Non-pigmented ciliary epithelial cell (primary cell): ENCODE measurements at places on chromosomes 6 and 20.
A peak's percentile ranks its signal among the peaks of the same experiment; 100 is the strongest.

DNA sequence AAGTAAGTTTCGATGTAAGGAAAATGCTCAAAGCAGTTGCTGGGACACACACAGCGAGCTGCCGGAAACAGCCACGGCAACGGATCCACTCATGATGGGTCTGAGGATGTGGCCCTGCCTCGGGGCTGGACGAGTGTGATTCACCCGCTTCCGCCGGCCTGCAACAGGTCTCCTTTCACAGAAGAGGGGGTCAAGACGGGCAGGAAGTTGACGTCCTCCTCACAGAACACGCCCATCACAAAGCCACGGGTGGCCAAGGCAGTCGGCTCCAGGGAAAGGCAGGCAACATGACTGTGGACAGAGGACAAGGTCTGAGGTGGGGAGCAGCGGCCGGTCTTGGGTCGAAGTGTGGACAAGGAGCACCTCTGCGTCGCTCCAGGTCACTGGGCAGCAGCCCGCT lies 29.9 kb upstream of the SMOC2 start:
- DNase-seq = no peak

- no peak for DNase-seq
Measured at GRCh38 chr20:23090147-23090546, 4.0 kb upstream of the CD93 start.

DNA sequence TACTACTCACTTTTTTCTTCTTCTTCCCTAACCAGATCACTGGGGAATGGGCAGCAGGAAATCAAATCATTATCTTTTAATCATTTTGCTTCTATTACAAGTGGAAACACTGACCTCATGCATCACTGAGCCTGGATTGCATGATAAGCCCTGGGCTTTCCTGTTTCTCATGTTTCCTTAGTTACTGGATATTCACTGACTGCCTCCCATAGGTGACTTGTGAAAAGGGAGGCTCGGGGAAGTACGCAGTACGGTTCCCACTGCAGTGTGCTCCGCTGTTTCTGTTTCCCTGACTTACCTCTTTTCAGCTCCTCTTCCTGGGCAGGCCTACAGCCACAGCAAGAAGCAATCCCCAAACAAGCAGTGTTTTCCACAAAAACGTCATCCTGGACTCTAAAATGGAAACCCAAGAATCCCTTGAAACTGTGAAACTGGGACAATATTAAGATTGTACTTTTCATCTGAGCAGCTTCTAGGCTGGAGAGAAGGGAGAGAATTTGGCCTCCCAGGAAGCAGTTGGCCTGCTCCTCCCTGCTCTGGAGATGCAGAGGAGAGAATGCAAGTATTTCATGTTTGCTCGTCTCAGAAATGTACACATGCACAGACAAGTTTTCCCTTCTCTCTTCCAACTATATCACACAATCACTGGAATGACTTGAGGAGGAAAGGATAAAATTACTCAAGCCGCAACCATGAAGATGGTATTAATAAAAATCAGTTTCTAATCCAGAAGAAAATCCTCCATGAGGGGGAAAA lies 13.1 kb downstream of the BTNL2 start:
- no peak for DNase-seq

- DNase-seq = no peak
Measured at GRCh38 chr6:52653151-52653550, 17.8 kb upstream of the TMEM14A start.

DNA sequence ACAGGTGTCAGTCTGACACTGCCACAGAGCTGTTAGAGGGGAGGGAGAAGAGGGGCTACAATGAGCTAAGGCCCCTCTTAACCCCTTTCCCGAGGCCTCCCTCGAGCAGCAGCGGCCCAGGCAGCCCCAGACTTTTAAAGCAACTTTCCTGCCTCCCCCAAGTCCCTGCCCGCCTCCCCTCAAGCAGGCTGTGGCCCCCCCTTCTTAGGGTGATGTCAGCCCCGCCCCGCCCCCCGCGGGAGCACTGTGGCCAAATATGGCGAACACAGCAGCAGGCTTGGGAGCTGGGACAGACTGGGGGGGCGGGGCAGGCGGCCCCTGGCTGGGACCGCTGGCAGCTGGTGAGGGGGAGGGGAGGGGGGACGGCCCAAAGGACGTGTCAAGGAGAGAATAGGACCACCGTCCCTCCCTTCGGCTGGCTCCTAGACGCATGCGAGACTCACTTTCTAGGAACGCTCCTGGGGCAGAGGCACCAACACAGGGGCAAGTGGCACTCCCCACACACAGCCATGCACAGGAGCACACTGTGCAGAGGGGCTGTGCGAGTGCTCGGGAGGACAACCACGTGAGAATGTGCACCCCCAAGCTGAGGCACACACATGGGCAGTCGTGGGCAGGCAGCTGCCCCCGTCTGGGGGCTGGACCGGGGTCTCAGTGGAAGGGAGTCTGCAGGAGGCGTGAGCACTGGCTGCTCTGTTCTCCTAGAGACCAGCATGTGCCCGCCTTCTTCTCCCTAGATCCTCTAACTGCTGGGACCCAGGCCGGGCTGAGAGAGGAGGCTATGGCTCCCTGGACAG lies 6.7 kb downstream of the TEAD3 start:
- no peak for DNase-seq

GRCh38 chr6:125524356-125524755 lies 222.6 kb upstream of the HDDC2 start:
- no peak for DNase-seq

DNA sequence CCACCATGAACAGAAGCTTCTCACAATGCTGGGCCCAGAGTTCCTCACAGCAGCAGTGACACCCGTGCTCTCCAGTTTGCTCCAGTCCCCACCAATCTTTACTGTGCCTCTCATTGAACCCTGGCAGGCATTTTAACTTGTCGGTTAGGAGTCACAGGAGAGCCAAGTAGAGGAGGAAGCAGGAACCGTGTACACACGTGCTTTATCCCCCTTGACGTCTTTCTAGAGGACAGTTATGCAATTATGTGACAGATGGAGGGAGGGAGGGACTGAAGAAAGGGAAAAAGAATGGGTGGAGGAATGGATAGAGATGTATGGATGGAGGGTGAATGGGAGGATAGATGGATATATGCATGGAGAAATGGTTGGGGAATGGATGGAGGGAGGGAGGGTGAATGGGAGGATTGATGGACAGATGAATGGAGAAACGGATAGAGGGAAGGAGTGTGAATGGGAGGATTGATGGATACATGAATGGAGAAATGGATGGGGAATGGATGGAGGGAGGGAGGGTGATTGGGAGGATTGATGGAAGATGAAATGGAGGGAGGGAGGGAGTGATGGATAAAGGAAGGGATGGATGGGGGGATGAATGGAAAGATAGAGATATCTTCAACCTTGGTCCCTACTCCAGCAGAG lies 26.0 kb downstream of the RBM38 start:
- DNase-seq = no peak

DNA sequence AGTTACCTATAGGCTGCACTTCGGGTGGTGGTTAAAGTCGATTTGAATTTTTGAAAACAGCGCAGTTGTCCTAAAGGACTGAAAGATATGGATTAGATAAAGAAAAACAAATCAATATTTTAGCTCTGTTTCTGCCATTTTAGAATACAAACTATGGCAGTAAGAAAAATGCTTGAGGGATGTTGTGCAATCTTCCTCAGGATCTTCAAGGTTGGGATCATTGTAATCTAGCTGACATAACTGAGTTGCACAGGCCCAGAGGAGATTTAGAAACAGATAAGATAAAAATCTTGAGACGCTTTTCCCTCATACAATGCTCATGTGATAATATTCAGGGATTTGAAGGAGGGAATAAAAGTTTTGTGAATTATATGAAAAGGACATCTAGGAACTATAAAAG lies 926 bp downstream of the PEX3 start:
- no peak for DNase-seq

GRCh38 chr20:60491051-60491581 lies 532.9 kb downstream of the CDH26 start:
- DNase-seq = no peak

GRCh38 chr6:119333707-119334295 lies 15.8 kb downstream of the MAN1A1 start:
- no peak for DNase-seq

DNA sequence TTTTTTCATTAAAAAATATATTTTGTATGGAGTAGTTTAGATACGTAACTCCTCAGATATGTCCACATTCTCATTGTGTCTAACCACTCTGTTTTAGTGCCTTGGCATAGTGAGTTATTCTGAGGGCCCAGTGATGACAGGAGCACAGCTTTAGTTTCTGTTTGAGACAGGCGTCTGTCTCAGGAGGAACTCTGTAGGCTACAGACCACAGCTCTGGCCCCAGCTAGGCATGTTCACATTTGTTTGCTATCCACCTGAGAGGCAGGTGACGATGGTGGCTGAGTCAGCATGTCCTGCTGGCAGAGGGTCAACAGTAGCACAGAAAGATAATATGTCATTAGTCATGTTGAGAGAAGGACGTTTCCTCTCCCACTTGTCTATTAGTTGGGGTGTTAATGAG lies 16.3 kb downstream of the LRRC1 start:
- DNase-seq = no peak

DNA sequence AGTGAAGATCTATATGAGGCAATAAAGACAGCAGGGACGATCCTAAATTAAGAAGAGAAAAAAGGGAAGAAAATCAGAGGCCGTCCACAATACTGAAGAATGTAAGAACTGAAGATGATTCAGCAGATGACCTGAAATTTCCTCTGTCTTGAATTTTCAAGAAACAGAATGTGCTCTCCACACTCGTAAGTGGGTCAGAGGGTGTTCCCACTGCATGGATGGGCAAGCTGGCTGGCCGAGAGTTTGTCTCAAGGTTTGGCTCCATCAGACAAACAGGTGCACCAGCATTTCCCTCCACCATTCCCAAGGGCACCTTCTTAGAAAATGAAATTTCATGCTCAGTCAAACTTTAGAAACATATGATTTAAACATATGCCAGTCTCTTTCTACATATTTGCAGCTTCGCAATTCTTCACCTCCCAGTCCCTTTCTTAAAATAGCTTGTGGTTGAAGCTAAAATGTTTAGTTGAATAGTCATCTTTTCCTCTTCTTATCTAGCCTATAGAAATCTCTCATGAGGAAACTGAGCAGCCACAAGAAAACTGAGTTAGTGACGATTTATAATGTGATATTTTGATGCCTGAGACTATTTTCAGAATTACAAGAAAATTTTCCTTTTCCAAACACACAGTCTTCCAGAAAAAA lies 576.4 kb downstream of the PRKN start:
- DNase-seq = peak; percentile 35

DNA sequence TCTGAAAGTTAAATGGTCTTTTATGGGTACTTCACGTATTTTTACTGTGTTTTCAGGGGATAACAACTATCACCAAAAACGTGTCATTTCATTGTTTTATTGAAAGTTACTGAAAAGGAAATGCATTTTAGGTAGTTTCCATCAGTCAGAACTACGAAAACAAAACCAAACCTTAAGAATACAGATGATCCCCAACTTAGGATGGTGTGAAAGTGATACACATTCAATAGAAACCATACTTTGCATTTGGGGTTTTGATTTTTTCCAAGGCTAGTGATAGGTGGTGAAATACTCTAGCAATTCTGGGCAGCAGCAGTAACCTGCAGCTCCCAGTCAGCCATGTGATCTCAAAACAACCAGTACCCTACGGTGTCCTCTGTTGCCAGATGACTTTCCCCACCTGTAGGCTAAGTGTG lies 25.9 kb upstream of the EFHC1 start:
- DNase-seq = no peak

- DNase-seq = no peak
Measured at GRCh38 chr20:32638848-32639247, 34.9 kb downstream of the C20orf203 start.

- DNase-seq = no peak
Measured at GRCh38 chr20:31308535-31309162, at the start of gene DEFB116. DEFB116 (minus strand) TSS chr20:31308585; CDS start chr20:31308585, 0 bp downstream.

- no peak for DNase-seq
Measured at GRCh38 chr6:7919871-7920270, 9.3 kb upstream of the TXNDC5 start.

DNA sequence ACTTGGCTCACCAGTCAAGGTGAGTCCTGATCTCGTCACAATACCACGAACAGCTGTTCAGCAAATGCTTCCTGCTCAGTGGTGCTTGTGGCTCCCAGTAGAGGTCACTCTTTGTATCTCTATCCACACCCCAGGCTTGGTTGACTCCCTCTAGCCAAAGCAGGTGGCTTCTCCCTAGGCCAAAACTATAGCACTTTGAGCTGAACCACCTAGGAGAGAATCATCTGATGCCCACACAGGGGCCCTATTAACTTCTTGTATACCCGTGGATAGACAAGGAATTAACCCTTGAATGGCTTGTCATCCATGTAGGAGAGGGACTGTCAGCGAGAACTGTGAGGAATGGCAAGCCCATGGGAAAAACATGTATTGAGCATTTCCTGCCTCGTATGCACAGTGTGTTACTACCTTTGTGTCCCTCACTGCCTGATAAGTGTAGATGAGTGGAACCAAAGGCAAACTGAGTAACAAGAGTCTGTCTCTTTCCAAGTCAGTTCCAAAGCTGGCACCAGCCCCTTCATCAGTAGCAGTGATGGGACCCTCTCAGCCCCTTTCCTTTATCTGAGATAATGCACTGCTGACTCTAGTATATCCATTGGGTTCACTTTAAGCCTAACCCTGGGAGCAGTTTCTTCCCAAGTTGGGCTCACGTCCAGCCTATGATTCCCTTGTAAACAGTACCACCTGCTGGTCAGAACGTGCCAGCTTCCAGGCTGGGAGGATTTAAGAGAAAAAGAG lies 42.5 kb downstream of the EIF2S2 start:
- DNase-seq = peak; percentile 51

DNA sequence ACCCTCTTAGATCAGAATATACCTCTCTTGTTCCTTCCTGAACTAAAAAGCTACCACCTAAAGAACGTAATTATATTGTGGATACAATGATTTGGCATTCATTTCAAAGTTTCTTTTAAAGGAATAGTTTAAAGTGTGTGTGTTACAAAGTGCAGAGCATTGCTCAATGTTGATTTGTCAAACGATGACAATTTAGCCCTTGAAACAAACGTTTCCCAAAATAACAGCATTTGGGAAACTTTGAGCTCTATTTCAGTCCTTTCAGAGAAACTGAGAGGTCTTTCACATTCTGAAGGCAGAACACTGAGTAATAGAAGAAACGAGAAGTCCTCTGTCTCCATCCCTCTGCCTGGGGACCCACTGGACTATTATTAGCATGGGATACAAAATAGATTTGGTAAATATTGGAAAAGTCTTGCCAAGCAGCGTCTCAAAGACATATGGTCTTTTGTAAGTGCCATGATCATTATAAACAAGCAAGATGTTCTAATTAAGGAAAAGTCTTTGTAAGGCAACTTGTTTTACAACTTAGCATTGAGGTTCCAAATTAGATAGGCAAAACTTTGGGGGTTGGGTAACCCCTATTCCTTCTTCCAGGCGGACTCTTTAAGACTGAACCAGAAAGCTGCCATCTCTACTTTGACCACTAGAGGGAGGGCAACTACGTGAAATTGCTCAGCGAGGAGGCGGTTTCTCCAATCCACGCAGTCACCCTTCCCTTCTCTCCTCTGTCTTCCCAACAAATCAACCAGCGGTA lies 208.8 kb downstream of the RNF144B start:
- peak; percentile 47 for DNase-seq

GRCh38 chr6:35498422-35499067 lies 1.7 kb upstream of the TEAD3 start:
- DNase-seq = no peak

GRCh38 chr6:12175626-12176025 lies 114.5 kb upstream of the EDN1 start:
- DNase-seq = no peak

- no peak for DNase-seq
Measured at GRCh38 chr6:7672066-7673062, 53.5 kb upstream of the BMP6 start.
